Activated T-cell treated with anti-CD3 and anti-CD28 coated beads for 1 hour (primary cell): ENCODE measurements at places on chromosomes 12 and 14.

- no peak for DNase-seq
These were observed 905 bp downstream of the CISTR start for GRCh38 chr12:53750812-53751335.

- no peak for DNase-seq
These were observed 6.3 kb downstream of the GPHN start for GRCh38 chr14:66514213-66514612.

GRCh38 chr12:23222801-23223200, 597.8 kb downstream of the ETNK1 start:
- DNase-seq = no peak

GRCh38 chr12:109147954-109148353, 31.6 kb downstream of the ACACB start:
- DNase-seq = no peak

- no peak for DNase-seq
These were observed 11.1 kb downstream of the KLHL33 start for GRCh38 chr14:20424851-20425250.

DNA sequence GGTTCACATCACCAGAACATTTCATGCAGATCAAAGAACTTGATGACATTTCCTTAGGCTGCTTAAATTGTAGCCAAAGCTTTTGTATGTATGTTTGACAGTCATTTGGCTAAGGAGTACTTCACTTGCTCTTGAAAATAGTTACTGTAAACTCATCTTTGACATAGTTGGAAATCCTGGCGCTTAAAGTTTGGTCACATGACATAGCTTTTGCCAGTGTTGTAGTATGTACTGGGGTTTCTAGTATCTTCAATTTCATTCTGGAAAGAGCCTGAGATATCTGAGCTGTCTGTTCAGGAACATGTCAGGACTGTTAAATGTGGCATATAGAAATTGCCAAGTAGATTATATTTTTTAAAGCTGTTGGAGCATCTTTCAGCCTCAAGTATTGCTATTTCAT, 55.7 kb downstream of the WDR20 start:
- no peak for DNase-seq
